ENCODE measurements at places on chromosomes 5 and 9. TPM values are rescaled to one million over a fixed set of nuclear protein-coding genes. Genes with fewer than 3 reads are reported as not detected.

The SV2C gene
- not detected for total RNA-seq

GRCh38 chr5:133610489-133611356 lies 1.6 kb downstream of the FSTL4 start:
- H3K4me3 ChIP-seq: no peak overlapping the region
- peaks cover 27% of the 10 kb centered on the region for H3K27me3 ChIP-seq
- H3K27ac ChIP-seq: no peak overlapping the region
- no peaks in the 10 kb centered on the region for H3K4me1 ChIP-seq
- peak; percentile 47 for DNase-seq

GRCh38 chr5:135218486-135218755 lies 180.6 kb downstream of the MACROH2A1 start:
- no peaks in the 10 kb centered on the region for H3K4me1 ChIP-seq
- no peak overlapping the region for H3K27ac ChIP-seq
- no peak overlapping the region for H3K4me3 ChIP-seq
- no peak for DNase-seq
- H3K27me3 ChIP-seq: peaks cover 3% of the 10 kb centered on the region
- no peaks in the 10 kb centered on the region for H3K36me3 ChIP-seq

GRCh38 chr5:39190311-39191102 lies 28.9 kb downstream of the FYB1 start:
- no peak overlapping the region for H3K27ac ChIP-seq
- H3K27me3 ChIP-seq: peaks cover 15% of the 10 kb centered on the region
- no peaks in the 10 kb centered on the region for H3K4me1 ChIP-seq
- no peak for DNase-seq

The OTP gene
- not detected for total RNA-seq

The DMRT3 gene
- not detected for total RNA-seq

GRCh38 chr5:173825215-173825865 lies 62.8 kb upstream of the CPEB4 start:
- no peaks in the 10 kb centered on the region for H3K36me3 ChIP-seq
- no peak for DNase-seq
- no peaks in the 10 kb centered on the region for H3K4me1 ChIP-seq
- no peak overlapping the region for H3K27ac ChIP-seq
- H3K27me3 ChIP-seq: no peaks in the 10 kb centered on the region
- no peak overlapping the region for H3K4me3 ChIP-seq

- H3K4me3 ChIP-seq: no peak overlapping the region
- H3K27ac ChIP-seq: no peak overlapping the region
- peak; percentile 96 for DNase-seq
- H3K4me1 ChIP-seq: no peaks in the 10 kb centered on the region
Observed at GRCh38 chr5:64914396-64914795, 145.7 kb downstream of the CWC27 start.

The CARD9 gene
- total RNA-seq: 1.0 TPM

DNA sequence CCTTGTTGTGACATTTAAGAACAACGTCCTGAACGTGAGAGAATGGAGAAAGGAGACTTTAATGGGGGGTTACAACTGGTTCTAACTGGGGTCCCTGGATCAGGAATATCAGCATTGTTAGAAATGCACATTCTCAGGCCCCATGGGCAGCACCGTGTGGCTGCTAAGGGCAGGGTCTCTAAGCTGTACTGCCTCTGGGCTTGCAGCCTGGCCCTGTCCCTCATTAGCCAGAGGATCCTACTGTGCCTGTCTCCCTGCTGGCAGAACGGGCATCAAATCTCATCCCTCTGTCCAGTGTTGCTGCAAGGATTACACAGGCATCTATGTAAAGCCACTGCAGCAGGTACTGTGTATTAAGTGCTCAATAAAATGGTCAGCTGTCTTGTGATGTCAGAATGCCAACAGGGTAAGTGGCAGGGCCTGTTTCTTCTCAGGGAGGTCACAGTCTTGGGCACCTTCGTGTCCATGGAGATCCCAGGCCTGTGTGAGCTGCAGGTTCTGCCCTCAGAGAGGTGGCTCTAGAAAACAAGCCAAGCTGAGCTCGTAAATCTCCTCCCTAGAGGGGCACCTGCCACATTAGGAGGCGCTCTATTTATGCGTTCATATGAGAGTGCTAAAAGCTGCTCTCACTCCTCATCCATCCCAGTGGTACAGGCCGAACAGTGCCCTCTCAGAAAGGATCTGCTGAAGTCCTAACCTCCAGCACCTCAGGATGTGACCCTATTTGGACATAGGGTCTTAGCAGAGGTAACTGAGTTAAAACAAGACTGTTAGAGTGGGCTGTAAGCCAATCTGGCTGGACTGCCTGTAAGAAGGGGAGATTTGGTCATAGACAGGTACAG lies 210.5 kb downstream of the GADD45G start:
- no peak for DNase-seq
- H3K36me3 ChIP-seq: no peaks in the 10 kb centered on the region
- H3K4me3 ChIP-seq: no peak overlapping the region
- no peak overlapping the region for H3K27ac ChIP-seq
- H3K4me1 ChIP-seq: no peaks in the 10 kb centered on the region
- no peaks in the 10 kb centered on the region for H3K27me3 ChIP-seq

DNA sequence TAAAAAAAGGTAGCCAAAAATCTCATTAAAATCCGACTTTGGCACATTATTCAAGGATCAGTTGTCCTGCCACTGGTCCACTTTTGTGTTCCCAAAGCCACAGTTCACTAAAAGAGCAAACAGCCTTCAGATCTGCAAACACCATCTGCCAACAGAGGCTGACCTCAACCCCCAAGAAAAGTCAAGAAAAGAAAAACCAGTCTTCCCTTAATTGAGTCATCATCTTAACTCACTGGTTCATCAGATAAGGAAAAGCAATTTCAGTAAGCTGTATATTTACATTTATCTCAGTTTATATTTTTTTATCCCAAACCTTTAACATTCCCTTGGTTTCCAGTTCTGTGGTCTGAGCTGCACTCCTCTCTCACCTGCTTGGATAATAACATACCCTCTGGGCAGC lies 21.2 kb downstream of the RASEF start:
- no peak overlapping the region for H3K4me3 ChIP-seq
- no peak overlapping the region for H3K27ac ChIP-seq

DNA sequence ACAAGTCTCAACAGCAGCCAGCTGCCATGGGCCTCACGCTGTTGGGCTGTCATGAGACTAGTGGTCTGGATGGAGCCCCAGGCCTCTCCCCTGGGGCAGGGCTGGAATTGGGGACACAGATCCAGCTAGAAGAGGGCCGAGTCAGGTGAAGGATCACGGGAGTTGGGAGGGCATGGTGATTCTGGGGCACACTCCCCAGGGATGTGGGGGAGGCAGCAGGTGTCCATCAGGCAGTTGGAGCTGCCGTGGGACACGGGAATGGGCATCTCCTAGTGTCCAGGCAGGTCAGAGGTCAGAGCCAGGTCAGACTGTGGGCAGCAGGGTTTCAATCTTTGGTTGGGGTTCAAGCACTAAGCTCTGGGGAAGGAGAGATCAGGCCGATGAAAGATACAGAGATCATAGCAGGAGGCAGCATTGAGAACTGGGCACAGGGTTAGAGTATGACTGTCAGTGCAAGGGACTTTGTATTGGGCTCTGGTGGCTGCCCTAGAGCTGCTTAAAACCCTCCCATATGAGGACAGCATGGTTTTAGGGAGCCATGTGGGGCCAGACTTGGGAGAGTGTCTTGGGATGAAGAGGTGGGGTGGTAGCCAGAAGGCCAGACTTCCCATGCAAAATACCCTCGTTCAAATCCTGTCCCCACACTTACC lies 59.2 kb downstream of the ARHGEF37 start:
- H3K27ac ChIP-seq: peak overlapping the region; percentile 74
- no peaks in the 10 kb centered on the region for H3K36me3 ChIP-seq
- DNase-seq: no peak
- H3K27me3 ChIP-seq: no peaks in the 10 kb centered on the region

DNA sequence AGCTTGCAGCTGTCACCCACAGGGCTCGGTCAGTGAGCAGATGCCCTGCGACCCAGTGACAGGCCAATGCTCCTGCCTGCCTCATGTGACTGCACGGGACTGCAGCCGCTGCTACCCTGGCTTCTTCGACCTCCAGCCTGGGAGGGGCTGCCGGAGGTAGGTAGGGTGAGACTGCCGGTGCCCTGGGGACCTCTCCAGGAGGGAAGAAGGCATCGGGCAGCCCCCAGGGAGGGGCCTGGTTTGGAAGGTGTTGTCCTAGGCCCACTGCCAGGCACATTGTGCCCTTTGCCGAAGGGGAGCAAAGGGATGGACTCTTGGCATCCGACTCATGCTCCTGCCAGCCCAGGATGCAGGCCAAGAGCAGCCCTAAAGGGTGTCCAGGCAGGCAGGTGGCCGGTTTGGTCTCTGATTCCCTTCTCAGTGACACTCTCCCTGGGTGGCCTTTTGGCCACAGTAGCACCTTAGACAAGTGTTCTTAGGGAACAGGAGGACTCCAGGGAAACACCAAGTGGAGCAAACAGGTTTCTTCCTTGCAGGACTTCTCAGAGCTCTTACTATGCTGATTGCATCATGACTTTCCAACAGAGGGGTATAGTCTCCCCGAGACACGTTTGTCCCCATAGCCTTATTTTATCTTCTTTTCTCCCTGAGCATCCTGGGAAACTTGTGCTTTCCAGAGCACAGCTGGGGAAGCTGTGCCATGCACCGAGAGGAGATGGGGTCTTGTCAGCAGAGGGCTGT lies 28.1 kb upstream of the AIF1L start:
- H3K4me1 ChIP-seq: no peaks in the 10 kb centered on the region
- no peaks in the 10 kb centered on the region for H3K27me3 ChIP-seq
- no peak overlapping the region for H3K27ac ChIP-seq
- H3K36me3 ChIP-seq: no peaks in the 10 kb centered on the region
- no peak overlapping the region for H3K4me3 ChIP-seq
- no peak for DNase-seq

DNA sequence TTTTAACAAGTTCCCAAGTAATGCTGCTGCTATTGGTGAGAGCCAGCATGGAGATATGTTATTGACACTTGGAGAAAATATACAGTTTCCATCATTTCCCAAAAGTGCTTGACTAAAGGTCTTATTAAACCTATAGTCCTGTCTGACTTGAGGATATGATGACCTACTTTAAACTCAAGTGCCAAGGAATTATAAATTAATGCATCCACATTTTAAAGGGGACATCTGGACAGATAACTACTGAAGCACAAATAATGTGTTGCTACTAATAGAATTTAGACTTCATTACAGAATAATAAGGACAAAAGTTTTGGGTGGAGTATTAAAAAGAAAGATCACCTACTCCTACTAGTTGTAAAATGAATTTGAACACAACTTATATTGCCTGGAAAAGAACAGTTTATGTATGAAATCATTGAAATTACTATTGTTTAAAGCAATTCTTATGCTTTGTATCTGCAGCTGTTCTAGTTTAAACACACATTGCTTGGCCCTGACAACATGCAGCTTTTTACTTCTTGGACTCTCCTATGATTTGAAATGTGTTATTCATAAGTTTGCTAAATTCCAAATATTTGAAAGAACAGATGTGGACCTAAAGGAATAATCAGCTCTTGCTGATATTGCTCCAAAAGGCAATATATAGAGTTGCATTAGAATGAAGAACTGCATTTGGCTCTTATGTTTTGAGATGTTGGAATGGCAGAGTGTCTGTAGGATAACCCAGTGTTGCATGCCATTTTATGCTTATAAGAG lies 73.4 kb downstream of the SGCD start:
- H3K27me3 ChIP-seq: no peaks in the 10 kb centered on the region
- H3K27ac ChIP-seq: no peak overlapping the region
- no peaks in the 10 kb centered on the region for H3K36me3 ChIP-seq
- no peaks in the 10 kb centered on the region for H3K4me1 ChIP-seq

The CDKN2B-AS1 gene
- 7.6 TPM for total RNA-seq

DNA sequence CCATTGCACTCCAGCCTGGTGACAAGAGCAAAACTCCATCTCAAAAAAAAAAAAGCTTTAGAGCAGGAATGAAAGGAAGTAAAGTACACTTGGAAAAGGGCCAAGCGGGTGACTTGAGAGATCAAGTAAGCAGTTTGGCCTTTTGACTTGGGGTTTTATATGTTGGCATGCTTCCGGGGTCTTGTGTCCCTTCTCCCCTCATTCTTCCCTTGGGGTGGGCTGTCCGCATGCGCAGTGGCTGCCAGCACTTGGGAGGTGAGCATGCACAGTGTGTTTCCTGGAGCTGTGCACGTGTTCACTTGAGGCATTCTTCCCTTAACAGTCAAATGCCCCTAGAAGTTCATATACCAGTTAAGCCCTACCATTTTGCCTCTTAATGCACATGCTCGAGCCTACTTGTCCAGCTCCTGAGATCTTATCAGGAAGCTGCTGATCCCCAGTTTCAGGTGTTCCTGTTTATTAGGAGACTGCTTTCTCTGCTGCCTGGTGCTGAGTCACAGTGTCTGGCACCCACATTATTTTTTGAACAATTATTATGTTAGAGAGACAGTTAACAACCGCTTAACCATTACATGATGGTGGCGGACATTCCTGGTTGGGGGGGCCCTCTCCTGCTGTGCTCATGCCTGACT lies 32.6 kb upstream of the PRRC2B start:
- H3K4me1 ChIP-seq: no peaks in the 10 kb centered on the region
- no peaks in the 10 kb centered on the region for H3K27me3 ChIP-seq
- H3K27ac ChIP-seq: no peak overlapping the region

The FYB1 gene
- under 0.01 TPM for total RNA-seq

The SNCB gene
- 0.17 TPM for total RNA-seq

- no peak overlapping the region for H3K4me3 ChIP-seq
- peaks cover 2% of the 10 kb centered on the region for H3K36me3 ChIP-seq
- no peak overlapping the region for H3K27ac ChIP-seq
- DNase-seq: no peak
- no peaks in the 10 kb centered on the region for H3K27me3 ChIP-seq
Observed at GRCh38 chr9:92660266-92660665, 9.7 kb downstream of the IPPK start.

- no peaks in the 10 kb centered on the region for H3K36me3 ChIP-seq
- H3K27me3 ChIP-seq: no peaks in the 10 kb centered on the region
- DNase-seq: no peak
Observed at GRCh38 chr5:17829456-17829855, 195.2 kb downstream of the TAF11L14 start.

- H3K27ac ChIP-seq: no peak overlapping the region
- DNase-seq: peak; percentile 66
- peaks cover 4% of the 10 kb centered on the region for H3K27me3 ChIP-seq
- H3K36me3 ChIP-seq: no peaks in the 10 kb centered on the region
Observed at GRCh38 chr9:98974994-98975712, 31.4 kb downstream of the COL15A1 start.

The SLC24A2 gene
- total RNA-seq: under 0.01 TPM

DNA sequence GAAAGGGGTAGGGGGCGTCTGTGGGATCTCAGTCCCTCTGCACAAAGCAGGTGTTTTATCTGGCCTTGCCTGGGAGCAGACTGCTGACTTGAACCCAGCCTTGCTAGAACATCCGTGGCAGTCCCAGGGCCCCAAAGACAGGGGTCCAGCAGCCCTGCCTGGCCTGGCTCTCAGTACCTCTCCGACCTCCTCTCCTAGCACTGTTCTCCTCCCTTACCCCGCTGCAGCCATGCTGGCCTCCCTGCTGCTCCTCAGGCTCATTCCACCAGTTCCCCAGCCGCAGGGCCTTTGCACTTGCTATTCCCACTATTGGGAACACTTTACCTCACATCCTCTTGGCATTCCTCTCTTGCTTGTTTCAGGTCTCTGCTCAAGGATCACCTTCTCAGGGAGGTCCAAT lies 45.2 kb downstream of the DUSP1 start:
- no peak for DNase-seq
- H3K36me3 ChIP-seq: no peaks in the 10 kb centered on the region
- no peak overlapping the region for H3K27ac ChIP-seq
- H3K27me3 ChIP-seq: no peaks in the 10 kb centered on the region
- H3K4me3 ChIP-seq: no peak overlapping the region
- no peaks in the 10 kb centered on the region for H3K4me1 ChIP-seq

All from fibroblast of lung (primary cell).